Neural progenitor cell (in vitro differentiated cells): ENCODE measurements at places on chromosomes 11 and 22. TPM values are rescaled to one million over a fixed set of nuclear protein-coding genes. Genes with fewer than 3 reads are reported as not detected.

DNA sequence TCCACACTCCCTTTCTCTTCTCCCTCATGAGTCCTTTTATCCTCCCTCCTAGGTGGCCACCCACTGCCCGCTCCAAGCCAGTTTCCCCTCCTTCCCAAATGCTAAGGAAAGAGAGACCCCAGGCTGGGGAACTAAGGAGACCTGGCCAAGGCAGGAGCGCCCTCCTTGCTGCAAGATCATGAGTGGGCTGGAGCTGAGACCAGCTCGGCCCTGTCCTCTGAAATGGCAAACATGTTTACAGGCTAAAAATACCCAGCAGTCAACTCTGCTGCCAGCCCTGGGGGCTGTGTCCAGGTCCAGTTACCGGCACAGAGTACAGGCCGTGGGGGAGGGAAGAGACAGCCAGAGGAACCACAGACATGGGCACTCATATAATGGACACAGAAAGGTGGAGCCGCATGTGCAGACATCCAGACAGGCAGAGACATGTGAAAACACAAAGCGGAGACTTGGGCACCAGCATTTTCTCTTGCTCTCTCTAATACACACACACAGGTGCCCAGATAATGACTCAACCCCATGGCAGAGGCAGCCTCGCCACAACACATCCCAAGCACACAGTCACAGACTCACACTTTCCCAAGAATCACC is 1.2 kb upstream of the AHNAK start:
- peak; percentile 29 for DNase-seq

DNA sequence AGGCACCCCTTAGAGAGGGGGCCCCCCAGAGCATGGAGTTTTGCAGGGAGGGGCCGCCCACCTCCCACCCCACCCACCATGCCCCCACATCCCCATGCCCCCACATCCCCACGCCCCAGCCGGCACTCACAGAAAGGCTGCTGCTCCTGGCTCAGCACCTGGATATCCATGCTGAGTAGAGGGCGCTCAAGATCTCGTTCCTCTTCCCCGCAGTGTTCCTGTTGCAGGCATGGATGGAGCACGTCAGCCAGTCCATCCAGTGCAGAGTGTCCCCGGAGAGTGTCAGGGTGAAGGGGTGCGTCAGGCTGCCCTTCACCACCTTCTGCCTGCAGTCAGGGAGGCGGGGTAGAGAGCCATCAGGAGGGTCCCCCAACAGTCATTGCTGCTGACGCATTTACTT is 156.2 kb downstream of the CRYBB2 start:
- DNase-seq = peak; percentile 52

DNA sequence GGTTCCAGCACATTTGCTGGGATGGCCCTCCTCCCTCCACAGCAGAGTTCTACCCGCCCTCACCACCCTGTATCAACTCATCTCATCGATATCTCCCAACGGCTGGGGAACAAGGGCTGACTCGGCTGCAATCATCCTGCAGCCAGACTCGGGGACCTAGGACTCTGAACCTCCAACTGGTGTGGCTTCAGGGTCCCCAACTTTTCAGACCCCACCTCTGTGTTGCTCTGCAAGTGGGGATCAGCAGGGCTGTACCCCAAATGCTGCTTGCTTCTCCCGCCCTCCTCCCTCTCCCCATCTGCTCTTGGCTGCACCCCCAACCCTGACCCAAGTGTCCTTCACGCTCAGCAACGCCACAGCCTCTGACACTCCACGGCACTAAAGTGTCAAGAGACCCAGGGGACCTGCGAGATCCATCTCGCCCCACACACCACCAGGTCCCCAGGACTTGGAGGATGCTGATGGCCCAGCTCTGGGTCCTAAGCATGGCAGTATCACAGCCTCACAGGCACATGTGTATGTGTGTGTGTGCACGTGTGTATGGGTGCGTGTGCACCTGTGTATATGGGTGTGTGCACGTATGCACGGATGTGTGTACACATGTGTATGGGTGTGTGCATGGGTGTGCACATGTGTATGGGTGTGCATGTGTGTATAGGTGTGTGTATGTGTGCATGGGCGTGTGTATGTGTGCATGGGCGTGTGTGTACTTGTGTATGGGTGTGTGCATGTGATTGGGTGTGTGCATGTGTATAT is 26.4 kb downstream of the KCNQ1 start:
- no peak for DNase-seq

DNA sequence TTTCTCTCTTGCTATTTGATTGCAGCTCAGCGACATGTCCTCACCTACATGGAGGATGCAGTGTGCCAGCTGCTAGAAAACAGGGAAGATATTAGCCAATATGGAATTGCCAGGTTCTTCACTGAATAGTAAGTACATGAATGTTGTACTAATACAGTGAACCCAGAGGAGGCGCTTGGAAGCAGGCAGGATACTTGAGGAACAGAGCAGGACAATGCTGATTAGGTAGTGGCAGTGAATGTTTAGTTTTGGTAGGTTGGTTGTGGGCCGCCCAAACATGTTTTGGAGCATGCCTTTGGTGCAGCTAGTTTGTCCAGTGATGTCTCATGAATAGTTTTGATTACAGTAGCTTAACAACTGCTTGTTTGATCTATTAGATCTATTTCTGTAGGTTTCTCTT is 50.6 kb downstream of the CSTPP1 start:
- DNase-seq = peak; percentile 20

- no peak for DNase-seq
Observed at GRCh38 chr11:123179586-123179985, 15.5 kb downstream of the CLMP start.

- peak; percentile 94 for DNase-seq
Observed at GRCh38 chr22:25235547-25236290, 16.3 kb downstream of the CRYBB2 start.

- no peak for DNase-seq
Observed at GRCh38 chr11:114066046-114066648, 6.6 kb downstream of the ZBTB16 start.

DNA sequence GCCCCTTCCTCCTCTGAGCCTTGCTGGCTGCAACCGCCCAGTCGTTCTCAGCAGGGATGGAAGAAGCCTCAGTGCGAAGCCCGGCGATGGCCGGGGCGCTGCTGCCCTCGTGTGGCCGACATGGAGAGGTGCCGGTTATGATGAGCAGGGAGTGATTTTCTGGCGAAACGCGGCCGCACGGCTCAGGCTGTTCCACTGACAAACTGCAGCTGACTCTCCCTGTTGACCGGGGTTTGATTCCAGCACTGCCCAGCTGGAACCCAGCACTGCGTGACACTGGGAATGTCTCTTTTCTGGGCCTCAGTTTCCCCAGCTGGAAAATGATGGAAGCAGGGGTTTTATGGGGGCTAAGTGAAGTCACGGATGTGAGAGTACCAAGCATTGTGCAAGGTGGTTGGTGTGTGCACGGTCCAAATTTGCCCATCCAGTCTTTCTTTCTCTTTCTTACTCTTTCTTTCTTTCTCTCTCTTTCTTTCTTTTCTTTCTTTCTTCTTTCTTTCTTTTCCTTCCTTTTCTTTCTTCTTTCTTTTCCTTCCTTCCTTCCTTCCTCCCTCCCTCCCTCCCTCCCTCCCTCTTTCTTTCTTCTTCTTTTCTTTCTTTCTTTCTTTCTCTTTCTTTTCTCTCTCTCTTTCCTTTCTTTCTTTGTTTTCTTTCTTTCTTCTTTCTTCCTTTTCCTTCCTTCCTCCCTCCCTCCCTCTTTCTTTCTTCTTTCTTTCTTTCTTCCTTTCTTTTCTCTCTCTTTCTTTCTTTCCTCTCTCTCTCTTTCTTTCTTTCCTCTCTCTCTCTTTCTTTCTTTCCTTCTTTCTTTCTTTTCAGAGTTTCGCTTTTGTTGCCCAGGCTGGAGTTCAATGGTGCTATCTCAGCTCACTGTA is 25.8 kb upstream of the MPPED1 start:
- peak; percentile 91 for DNase-seq

GRCh38 chr11:16278273-16278672 is 78.1 kb downstream of the SOX6 start:
- DNase-seq = no peak

The CHRM1 gene
- not detected in 2 replicates for total RNA-seq

The CRYAB gene
- 0.45 TPM in 1 of 2 replicates, not detected in the other for total RNA-seq
